Nucleus accumbens (tissue), 56 donors: ENCODE measurements at places on chromosomes 2 and 18.
A peak's percentile ranks its signal among the peaks of the same experiment; 100 is the strongest.

- no peak for DNase-seq
These were observed 9.9 kb upstream of the KLF11 start for GRCh38 chr2:10033251-10034006.

DNA sequence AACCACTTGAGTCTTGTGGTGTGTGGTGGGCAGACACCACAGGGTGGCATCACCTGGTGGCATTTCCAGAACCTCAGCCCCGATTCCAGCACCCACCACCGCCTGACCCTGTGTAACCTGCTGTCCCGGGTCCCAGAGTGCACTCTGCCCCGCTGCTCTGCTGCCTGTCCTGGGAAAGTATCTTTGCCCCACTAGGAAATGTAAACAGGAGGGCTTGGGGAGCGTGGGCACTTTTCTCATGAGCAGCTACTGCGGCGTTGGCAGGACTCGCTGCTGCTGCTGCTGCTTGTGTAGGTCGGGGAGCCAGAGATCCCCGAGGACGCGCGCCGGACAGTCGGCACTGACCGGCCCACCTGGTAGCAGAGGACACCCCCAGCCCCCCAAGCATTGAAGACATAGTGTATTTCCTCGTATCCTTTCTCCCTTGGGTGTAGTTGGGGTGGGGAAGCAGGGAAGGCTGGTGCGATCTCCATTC lies 13.4 kb downstream of the DTYMK start:
- no peak for DNase-seq

GRCh38 chr2:15271941-15272542 lies 289.1 kb downstream of the NBAS start:
- DNase-seq: no peak

GRCh38 chr18:79400091-79400590 lies 4.4 kb downstream of the NFATC1 start:
- DNase-seq: peak; percentile 25

DNA sequence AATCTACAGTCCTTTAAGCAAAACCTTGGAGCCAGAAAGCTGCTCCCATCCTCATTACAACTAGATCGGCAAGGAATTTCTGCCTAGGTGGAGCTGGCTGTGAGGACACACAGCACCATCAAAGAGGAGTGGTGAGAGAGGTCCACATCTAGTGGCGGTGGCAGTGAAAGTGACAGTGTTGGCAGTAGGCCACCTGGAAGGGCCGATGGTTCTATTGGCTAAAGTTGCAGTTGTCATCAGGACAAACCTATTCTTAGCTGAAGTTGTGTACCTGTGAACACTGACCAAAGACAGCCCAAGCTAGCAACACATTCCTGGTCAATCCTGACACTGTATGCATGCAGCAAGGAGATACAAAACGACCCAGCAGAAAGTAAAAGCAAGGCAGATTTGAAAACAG lies 218.1 kb upstream of the CHAC2 start:
- no peak for DNase-seq

DNA sequence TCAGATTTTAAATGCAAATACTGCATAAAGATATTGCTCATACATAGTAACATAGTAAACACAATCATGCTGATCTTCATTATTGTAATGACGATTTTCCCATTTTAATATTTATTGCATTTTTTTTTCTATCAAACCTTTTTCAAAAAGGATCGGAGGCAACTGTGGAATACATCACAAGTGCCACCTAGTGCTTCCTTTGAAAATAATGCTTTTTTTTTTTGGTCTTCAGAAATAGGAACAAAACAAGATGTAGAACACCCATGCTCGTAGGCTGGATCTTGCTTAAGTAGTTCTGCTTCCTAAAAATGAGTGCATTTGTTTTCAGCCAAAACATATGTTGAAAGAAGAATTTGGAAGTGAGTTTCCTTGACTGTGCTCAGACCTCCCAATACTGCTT lies 35.7 kb upstream of the GPR155 start:
- DNase-seq: no peak

- no peak for DNase-seq
These were observed 11.1 kb upstream of the ALPG start for GRCh38 chr2:232395586-232395985.

GRCh38 chr2:2657121-2657962 lies 326.3 kb upstream of the MYT1L start:
- DNase-seq: no peak

GRCh38 chr2:176107731-176108181 lies 676 bp downstream of the HOXD11 start:
- DNase-seq: no peak

DNA sequence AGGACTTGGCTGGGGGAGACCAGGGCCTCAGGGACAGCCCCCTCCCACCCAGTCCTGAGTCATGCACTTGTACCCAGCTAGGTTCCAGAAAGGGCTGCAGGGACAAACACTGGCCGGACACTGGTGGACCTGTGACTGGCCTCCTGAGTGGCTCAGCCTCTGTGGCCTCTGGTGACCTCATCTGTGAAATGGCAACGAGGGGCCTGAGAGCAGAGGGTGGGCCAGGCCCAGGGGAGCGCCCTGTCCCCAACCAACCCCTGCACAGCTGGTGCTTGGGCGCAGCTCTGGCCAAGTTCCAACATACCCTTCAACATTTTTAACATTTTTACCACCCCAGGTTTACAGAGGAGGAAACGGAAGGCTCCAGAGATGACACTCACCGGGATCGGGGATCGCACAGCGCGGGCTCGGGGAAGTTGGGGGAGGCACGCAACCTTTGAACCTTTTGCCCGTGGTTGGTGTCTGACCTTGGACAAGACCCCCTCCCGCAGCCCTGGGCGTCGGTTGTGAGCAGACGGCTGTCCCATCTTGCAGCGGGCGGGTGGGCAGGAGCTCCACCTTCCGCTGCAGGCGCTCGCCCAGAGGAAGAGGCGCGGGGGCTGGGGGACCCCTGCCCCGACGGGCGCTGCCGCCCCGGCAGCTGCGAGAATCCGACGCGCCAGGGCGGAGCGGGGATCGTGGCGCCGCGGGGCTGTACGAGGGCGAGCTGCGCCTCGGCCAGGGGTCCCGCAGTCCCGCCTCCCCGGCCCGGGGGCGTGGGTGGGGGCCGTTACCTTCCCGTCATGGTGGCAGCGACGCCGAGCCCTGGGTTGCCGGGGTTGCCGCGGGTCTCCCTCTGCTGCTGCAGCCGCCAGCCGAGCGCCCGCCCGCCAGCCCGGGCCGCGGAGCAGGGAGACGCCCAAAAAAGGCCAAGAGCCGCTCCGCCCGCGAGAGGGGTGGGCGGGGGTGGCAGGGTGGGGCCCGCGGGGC lies 805 bp downstream of the LIMS2 start:
- no peak for DNase-seq

- DNase-seq: no peak
These were observed 97.2 kb downstream of the SMIM21 start for GRCh38 chr18:75330308-75330707.

DNA sequence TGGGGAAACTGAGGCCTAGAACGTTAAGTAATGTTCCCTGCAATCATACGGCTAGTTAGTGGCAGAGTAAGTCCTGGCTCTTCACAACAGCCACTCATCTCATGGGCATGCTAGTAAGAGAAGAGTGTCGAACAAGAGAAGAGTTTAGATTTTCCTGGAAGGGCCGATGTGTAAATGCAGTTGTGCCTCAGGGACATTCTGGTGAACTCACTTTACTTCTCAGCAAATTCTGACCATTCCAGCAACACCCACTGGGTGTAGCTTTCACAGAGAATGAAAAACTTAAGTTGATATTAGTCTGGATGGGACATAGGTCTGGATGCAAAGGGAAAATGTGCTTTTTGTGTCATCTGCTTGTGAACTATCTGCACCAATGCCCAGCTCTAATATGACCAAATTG lies 23.5 kb downstream of the MRPL44 start:
- no peak for DNase-seq

DNA sequence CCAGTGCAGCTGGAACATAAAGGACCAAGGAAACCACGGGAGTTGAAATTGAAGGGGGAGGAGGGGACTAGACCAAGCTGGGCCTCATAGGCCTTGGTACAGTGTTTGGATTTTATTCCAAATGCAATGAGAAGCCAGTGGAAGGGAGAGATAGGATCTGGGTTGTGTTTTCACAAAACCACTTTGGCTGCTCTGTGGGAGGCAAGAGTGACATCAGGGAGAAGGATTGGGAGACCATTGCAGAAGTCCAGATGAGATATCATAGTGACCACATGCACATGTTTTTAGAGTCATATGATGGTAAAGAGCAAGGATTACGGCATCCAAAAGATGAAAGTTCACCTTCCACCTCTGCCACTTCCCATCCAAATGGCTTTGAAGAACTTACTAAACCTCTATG lies 210.2 kb downstream of the PAX3 start:
- no peak for DNase-seq

DNA sequence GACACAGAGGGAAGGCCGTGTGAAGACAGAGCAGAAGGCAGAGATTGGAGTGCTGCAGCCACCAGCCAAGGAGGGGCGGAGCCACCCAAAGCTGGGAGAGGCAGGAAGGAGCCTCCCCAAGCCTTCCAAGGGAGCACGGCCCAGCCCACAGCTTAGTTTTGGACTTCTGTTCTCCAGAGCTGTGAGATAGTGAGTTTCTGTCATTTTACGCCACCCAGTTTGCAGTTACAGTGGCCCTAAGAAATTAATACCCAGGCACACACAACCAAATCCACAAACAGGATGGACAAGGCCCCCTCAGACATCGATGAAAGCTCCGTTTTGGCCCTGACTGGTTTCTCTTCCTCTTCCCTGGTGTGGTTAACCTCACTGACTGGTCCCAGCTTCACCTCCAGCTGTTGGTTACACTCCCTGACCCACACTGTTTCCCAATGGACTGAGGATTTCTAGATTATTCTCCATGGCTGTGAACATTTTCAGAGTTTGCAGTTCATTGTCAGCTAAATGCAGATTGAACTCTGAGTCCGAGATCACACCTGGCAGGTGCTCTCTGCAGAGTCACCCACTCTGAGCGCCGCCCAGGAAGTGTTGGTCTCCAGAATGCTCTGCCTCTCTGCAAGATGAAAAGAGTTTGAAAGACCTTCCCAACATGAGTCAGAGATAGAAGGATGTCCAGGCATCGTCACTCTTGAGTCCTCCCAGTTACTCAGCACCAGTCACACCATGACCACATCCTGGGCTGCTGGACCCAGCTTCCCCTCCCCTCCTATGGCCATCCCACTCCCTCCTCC lies 100.2 kb downstream of the TWIST2 start:
- no peak for DNase-seq

- DNase-seq: peak; percentile 64
These were observed at the start of gene ASXL3 for GRCh38 chr18:33577685-33578517. Gene ASXL3 (plus strand): TSS chr18:33578219. CDS start chr18:33578632, 413 bp downstream.

DNA sequence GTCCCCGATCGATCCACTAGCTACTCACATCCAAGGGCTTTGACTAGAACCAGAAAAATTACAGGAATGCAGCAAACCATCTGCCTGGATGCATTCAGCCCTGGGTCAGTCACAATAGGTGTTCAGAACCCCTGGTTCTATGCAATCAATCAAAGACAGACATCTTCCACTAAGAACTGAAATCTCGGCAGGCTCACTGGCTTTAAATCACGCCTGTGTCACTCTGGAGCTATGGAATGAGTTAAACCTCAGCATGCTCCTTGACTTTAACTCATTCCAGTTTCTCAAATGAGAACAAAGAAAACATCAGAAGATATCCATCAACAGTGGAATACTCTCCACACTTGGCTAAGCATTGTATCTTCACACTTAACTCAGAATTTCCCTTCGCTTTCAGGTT lies 68.1 kb upstream of the SPTBN1 start:
- DNase-seq: no peak

DNA sequence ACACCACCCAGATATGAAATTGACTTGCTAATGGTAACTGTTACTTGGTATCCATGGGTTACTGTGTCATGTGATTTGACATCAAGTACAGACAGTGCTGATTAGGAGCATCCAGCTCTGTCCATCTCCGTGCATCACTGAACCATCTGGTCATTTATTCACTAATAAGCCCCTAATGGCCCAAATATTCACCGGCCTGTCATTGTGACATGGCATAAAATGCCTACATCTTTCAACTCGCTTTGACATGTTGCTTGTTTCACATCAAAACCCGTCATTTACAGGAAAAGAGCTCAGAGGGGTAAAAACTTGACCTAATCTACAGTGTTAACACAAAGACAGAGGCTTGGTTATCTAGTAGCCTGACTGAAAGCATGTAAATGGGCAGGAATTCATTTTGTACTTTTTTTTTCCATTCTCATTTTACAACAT lies 308.9 kb upstream of the ATP5MC3 start:
- no peak for DNase-seq

DNA sequence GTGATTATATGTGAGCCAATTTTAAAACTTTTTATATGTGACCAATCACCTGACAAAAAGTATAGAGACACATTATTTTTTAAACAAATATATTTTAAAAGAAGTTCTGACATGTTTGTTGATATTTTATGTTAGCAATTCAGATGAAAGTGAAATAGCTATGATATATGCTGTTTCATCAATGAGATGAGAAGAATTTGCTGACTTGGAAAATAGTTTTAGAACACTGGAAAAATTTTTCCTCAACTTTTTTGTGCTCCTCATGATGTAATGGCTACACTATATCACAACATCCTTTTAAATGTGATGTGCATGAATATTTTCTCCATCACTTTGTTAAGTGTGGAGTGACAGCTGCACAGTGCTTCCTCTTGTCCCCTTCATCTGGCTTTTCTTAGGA lies 434.0 kb downstream of the PLCL1 start:
- no peak for DNase-seq

GRCh38 chr2:232940724-232941123 lies 70.7 kb downstream of the SNORC start:
- DNase-seq: no peak

- no peak for DNase-seq
These were observed 87.4 kb downstream of the ITSN2 start for GRCh38 chr2:24272907-24273306.

DNA sequence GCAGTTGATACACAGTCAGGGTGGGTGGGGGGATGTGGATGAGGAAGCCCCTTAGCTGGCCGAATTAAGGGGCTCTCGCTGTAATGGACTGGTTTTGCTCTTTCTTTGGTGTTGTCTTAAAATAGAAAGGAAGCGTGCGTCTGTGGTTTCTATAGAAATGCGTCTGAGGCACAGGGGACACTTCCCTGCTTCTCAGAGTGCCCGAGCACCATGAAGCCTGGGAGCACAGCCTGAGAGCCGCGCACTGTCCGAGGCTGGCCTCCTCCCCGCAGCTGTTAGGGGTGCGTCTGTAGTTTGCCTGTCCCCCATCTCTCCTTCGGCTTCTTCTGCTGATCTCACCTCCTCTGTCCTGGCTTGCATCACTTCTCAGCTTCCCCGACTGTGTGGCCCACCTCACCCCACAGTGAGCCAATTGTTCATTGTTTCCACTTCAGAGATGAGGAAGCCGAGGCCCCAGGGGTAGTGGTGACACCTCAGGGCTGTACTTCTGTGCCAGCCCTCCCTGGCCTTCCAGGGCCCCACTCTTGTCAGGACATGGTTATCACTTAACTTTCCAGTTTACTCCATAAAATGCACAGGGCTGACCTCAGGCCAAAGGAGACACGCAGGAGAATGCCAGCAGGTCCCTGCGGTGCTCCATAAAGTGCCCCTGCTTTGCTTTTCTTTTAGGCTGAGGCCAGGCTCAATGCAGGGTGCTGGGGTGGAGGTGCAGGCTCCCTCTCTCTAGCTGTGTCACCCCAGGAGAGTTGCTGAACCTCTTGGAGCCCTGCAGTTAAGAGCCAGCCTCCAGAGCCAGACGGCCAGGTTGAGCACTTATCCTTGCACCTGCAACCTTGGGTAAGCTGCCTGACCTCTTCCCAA lies 210.6 kb downstream of the SEPTIN10 start:
- no peak for DNase-seq

GRCh38 chr18:255171-255570 lies 12.7 kb downstream of the THOC1 start:
- DNase-seq: no peak

GRCh38 chr2:66528974-66529724 lies 94.2 kb downstream of the MEIS1 start:
- no peak for DNase-seq
